ENCODE measurements at places on chromosomes 12 and 14.

- DNase-seq = no peak
Observed at GRCh38 chr14:76324133-76324532, 51.8 kb upstream of the ESRRB start.

GRCh38 chr12:132685400-132685799 lies 1.7 kb downstream of the POLE start:
- DNase-seq = no peak

DNA sequence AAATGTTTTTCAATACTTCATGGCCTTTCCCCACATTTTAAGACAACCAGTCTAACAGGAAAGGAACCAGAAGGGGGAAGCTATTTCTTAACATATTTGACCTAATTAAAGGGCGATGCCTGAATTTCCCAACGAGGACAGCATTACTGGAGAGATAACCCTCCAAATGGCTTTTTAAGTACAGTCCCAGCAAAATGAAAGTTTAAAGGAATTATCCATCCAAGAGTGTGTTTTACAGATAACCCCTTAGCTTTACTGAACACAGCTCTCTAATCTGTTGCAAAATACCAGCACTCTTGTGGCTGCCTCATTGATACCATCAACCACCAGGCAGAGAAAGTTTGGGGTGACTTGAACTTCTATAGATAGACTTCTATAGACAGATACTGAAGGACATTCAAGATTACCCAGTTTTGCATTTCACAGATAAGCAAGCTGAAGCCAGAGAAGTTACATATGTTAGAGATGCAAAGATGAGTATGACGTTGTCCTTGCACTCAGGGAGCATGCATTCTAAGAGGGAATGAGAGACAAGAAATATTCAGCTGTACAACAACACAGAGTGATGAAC lies 41.3 kb upstream of the DUSP6 start:
- DNase-seq = no peak

- DNase-seq = no peak
Observed at GRCh38 chr14:77988096-77988870, 181.9 kb upstream of the NRXN3 start.

GRCh38 chr14:24988760-24989159 lies 61.2 kb downstream of the STXBP6 start:
- DNase-seq = no peak

- no peak for DNase-seq
Observed at GRCh38 chr14:99026471-99026870, 245.5 kb downstream of the BCL11B start.

All from cortex of kidney (tissue), 1 donor.